ENCODE measurements at places on chromosomes 1 and 21.

DNA sequence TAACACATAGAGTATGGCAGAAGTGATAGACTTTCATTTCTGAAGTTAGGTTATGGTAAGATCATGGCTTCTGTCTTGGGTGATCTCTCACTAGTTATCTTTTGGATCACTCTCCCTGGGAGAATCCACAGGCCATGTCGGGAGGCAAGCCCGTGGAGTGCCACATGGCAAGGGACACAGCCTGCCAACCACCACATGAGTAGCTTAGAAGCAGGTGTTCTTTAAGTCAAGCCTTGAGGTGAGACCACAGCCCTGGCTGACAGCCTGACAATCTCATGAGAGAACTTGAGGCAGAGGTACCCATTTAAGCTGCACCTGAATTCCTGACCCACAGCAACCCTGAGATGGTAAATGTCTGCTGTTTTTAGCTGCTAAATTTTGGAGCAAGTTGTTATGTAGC, 130.4 kb downstream of the KCNN3 start:
- no peak for DNase-seq

- DNase-seq: no peak
These were observed 276.8 kb upstream of the GREM2 start for GRCh38 chr1:240888787-240889048.

DNA sequence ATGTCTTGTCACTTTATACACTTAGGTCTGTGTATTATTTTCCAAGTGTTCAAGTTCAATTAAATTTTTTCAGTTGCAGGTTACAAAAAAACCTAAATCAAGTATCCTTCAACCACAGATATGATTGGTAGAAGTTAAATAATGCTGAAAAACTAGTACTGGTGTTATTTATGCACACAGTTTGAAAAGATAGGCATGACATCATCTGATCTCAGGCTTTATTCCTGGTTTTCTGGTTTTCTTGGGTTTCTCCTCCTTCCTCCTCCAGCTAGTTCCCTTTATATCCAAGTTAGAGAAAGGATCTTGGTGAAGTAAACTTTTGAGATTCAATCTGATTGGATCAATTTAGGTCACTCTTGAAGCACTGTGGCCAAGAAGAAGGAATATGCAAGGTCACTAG, 1201.1 kb upstream of the B3GALT2 start:
- no peak for DNase-seq

- DNase-seq: peak; percentile 91
These were observed 3.0 kb downstream of the TRIM46 start for GRCh38 chr1:155176544-155177071.

DNA sequence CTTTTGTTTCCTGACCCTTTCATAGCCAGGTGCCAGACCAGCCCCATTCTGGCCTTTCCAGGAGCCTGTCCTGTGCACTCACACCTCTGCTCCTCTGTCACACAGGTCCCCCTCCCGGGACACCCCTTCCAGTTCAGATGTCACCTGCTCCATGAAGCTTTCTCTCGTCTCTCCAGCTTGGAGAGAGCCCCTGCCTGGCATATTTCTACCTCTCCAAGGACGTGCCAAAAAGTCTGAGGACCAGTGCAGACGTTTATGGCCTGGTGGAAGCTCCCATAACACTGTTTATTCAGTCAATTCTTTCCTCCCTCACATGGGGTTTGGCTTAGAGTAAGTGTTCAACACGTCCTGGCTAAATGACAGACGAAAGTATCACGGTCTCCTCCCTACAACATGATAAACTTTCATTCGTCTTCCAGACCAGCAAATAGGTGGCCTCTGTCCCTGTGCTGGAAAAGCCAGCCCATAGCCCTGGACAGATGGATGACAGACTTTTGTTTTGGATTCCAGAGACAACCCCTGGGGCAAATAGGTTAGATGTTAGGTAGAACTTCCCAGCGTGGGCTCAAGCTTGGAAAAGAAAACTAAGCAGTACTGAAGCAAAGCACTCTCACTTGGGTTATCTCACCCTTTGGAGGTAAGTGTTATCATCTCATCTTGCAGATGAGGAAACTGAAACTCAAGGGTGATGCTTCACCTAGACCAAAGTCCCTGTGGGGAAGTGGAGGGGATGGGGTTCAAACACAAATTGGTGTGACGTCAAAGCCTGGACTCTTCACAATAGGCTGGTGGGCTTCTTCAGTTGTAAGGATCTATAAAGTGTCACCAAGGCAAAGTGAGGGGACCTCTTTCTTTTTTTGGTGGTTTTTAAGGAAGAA, 52.9 kb upstream of the ECE1 start:
- DNase-seq: peak; percentile 37

DNA sequence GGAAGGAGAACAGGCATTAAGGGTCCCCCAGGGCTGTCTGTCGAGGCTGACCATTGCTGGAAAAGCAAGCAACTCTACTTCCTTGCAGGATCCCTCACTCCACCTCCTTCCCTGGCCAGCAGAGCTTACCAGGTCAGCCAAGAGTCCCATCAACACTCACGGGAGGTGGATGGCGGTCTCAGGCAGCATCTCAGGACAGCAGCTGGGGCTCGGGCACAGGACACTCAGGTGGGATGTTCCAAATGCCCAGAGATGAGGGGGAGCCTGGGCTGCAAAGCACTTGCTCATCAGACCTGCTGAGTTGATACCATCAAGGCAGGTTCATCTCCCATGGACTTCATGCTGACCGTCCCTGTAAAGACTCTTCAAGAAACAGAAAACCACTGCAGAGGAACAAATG, 559.8 kb downstream of the NPHP4 start:
- no peak for DNase-seq

GRCh38 chr1:23286401-23286800, 57.7 kb downstream of the HNRNPR start:
- DNase-seq: no peak

- DNase-seq: no peak
These were observed 142.1 kb downstream of the NEGR1 start for GRCh38 chr1:72140222-72140621.

DNA sequence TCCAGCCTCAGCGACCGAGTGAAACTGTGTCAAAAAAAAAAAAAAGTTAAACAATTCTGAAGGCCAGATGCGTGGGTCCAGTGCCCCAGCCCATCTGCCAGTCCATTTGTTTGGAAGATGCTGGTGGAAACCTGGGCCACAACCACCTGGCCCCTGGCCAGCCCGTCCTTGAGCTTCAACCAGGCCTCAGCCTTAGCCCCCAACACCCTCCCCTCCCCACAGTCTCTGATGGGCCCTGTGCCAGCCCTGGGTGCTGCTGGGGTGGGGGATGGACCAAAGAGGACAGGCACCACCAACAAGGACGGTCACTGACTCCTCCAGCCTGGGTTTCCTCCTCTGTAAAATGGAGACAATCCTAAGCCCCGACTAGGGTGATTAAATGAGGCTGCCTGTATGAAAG, 19.6 kb upstream of the PLEKHG5 start:
- no peak for DNase-seq
